Glutamatergic neuron (in vitro differentiated cells): ENCODE measurements at places on chromosomes 3 and 15. TPM values are rescaled to one million over a fixed set of nuclear protein-coding genes. Genes with fewer than 3 reads are reported as not detected.

DNA sequence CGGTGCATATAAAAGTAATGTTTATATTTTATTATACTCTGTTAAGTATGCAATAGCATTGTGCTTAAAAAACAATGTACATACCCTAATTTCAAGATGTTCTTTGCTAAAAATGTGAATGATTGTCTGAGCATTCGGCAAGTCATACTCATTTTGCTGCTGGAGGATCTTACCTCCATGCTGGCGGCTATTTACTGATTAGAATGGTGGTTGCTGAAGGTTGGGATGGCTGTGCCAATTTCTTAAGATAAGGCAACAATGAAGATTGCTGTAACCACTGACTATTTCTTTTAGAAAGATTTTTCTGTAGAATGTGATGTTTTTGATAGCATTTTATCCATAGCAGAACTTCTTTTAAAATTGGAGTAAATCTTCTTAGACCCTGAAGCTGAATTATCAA is 932.7 kb downstream of the ZPLD1 start:
- no peaks in the 10 kb centered on the region for H3K36me3 ChIP-seq
- H3K4me1 ChIP-seq = no peaks in the 10 kb centered on the region
- no peak overlapping the region for H3K4me3 ChIP-seq
- no peak for DNase-seq

- no peak for DNase-seq
- H3K27me3 ChIP-seq = no peaks in the 10 kb centered on the region
- no peak overlapping the region for H3K27ac ChIP-seq
- peaks cover 6% of the 10 kb centered on the region for H3K4me1 ChIP-seq
Observed at GRCh38 chr3:177318559-177318958, 121.3 kb upstream of the TBL1XR1 start.

GRCh38 chr3:60013241-60013640 is 963.4 kb upstream of the CFAP20DC start:
- H3K27me3 ChIP-seq = no peaks in the 10 kb centered on the region
- H3K27ac ChIP-seq = no peak overlapping the region
- peaks cover 3% of the 10 kb centered on the region for H3K4me1 ChIP-seq
- H3K36me3 ChIP-seq = no peaks in the 10 kb centered on the region
- DNase-seq = no peak

The GPR15 gene
- not detected for total RNA-seq

The DLL4 gene
- total RNA-seq = 12.5 TPM

The GOLGA8K gene
- total RNA-seq = not detected

DNA sequence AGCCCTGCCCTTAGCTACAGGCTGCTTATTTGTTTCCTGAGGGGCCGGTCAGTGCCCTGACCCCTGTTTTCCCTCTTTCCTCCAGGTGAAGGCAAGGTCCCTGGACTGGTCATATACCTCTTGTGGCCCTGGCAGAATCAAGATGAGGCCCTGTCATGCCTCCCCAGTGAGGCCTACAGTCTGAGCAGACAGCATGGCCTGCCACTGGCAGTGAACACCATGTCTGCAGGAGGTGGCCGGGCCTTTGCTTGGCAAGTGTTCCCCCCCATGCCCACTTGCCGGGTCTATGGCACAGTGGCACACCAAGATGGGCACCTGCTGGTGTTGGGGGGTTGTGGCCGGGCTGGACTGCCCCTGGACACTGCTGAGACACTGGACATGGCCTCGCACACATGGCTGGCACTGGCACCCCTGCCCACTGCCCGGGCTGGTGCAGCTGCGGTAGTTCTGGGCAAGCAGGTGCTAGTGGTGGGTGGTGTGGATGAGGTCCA is 1.2 kb downstream of the KLHDC8B start:
- no peak overlapping the region for H3K27ac ChIP-seq
- DNase-seq = no peak
- H3K4me3 ChIP-seq = peak overlapping the region; percentile 89
- no peaks in the 10 kb centered on the region for H3K36me3 ChIP-seq
- peaks cover 6% of the 10 kb centered on the region for H3K27me3 ChIP-seq
- H3K4me1 ChIP-seq = peaks cover 14% of the 10 kb centered on the region

DNA sequence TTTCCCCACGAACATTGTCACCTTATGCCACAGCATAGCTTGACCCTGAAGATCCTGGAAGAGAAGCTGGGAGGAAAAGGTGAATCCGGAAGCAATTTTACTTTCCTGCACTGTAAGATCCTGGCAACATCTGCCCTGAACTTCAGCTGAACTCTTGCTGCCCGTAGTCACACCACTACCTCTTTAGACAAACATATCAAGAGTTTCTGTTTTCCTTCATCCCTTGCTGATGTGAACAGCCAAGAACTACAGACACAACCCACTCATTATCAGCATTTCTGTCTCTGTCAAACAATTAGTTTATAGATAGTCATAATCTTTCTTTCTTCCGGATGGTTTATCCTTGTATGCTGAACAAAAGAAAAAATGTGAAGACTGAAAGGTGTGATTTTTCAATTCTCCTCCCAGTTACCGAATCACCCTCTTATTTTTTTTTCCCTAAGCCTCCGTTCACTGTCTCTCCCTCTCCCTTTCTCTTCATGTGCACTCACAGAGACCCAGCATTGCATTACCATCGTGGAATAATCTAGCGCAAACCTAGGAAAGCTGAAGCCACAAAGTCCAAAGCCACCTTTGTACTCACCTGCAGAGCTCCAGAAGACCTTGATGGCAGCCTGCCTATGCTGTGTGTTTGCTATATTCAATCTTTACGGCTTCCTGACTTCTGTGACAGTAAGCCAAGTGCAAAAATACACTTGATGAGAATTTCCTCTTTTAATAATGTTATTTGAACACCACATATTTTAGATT is 229.2 kb downstream of the CDIN1 start:
- H3K27me3 ChIP-seq = peaks cover 7% of the 10 kb centered on the region
- H3K27ac ChIP-seq = no peak overlapping the region
- H3K36me3 ChIP-seq = no peaks in the 10 kb centered on the region
- peaks cover 6% of the 10 kb centered on the region for H3K4me1 ChIP-seq
